Chondrocyte (in vitro differentiated cells): ENCODE measurements at places on chromosomes 6 and 20.

DNA sequence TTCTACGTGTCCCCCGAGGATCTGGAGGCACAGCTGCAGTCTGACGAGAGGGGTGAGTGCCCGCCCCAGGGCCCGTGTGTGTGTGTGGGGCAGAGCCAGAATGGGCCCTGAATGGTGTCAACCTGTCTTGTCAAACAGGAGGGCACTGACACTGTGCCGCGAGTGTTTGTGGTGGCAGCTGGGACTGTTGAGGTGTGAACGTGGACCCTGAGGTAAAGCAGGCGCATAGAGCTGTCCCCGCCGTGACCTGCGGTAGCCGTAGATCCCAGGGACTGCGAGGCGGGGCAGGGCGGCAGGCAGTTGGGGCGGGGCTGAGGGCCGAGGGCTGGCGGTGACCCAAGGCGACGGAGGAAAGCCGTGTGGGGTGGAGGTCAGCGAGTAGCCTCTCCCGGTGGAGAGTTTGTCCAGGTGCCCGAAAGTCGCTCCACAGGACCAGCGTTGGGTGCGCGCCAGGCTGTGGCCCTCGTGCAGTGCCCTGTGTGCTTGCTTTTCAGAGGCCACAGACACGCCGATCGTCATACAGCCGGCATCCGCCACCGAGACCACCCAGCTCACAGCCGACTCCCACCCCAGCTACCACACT, 25.2 kb downstream of the UCKL1 start:
- no peak for DNase-seq

- no peak for DNase-seq
Measured at GRCh38 chr20:58776109-58776508, 74.6 kb downstream of the GNAS-AS1 start.

GRCh38 chr20:63282946-63283345, 10.0 kb upstream of the COL20A1 start:
- DNase-seq = no peak

GRCh38 chr6:141482796-141483597, 649.7 kb upstream of the GJE1 start:
- DNase-seq = no peak

- no peak for DNase-seq
Measured at GRCh38 chr6:95093154-95093553, 484.2 kb upstream of the MANEA start.

- DNase-seq = no peak
Measured at GRCh38 chr6:5762561-5762968, 244.2 kb downstream of the NRN1 start.

DNA sequence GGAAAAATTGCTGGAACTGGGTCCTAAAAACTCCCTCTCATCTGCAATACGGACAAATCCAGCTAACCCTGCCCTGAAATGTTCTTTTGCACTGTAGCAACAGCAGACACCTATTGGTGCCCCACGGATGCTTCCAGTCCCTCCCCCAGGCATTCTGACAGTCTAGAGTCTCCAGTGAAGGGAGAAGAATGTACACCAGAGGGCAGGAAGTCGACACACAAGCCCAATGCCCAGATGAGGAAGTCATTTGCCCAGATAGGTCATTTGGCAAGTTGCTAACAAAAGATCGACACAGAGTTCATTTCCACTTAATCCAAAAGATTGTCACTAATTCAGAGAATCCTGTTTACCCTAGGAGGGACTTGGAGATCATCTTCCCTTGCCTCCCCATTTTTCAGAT, 293.0 kb upstream of the PRDM1 start:
- no peak for DNase-seq

DNA sequence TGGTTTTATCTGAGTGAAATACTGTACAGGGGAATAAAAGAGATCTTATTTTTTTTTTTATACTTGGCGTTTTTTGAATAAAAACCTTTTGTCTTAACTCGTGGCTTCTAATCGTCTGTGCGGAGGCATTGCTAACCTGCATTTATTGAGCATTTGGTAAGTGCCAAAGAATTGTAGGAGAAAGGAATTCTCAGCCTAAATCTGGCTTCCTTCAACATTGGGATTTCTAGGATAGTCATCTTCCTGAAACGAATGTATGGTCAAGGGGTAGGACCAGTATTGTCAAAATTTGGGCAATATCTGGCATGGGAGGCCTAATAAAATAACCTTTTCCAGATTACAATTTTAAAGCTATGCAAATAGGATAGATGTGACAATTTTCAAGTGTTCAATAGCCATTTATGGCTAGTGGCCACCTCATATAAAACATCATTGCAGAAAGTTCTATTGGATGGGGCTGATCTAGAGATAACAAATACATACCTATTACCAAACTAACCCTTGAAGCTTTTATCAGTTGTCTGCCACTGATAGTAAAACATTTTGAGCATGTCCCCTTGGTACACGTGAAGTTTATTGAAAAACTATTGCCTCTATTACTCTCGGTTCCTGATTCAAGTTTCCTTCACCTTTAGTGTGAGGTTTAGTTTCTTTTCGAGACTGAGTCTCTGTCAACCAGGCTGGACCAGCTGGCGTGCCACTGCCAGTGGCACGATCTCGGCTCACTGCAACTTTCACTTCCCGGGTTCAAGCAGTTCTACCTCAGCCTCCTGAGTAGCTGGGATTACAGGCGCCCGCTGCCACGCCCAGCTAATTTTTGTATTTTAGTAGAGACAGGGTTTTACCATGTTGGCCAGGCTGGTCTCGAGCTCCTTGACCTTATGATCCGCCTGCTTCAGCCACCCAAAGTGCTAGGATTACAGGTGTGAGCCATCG, 5.6 kb downstream of the PIM1 start:
- no peak for DNase-seq

DNA sequence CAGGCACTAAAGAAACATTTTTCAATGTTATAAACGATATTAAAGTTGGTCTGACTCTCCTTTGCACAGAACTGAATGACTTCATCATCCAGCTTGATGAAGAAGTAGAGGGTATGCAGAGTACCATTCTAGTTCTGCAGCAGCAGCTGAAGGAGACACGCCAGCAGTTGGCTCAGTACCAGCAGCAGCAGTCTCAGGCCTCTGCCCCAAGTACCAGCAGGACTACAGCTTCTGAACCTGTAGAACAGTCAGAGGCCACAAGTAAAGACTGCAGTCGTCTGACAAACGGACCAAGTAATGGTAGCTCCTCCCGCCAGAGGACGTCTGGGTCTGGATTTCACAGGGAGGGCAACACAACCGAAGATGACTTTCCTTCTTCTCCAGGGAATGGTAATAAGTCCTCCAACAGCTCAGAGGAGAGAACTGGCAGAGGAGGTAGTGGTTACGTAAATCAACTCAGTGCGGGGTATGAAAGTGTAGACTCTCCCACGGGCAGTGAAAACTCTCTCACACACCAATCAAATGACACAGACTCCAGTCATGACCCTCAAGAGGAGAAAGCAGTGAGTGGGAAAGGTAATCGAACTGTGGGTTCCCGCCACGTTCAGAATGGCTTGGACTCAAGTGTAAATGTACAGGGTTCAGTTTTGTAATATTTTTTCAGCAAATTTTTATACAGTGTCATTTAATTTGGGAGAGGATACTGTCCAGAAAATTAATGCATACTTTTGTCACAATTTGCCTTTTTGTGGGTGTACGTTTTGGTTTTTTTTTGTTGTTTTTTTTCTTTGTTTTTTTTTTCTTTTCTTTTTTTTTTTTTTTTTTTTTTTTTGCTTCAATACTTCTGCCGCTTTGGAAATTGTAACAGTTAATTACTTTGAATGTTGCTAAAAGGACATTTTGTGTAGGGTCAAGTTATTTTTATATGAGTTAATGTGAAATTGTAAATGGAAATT, 6.6 kb upstream of the ACAT2 start:
- DNase-seq = no peak

DNA sequence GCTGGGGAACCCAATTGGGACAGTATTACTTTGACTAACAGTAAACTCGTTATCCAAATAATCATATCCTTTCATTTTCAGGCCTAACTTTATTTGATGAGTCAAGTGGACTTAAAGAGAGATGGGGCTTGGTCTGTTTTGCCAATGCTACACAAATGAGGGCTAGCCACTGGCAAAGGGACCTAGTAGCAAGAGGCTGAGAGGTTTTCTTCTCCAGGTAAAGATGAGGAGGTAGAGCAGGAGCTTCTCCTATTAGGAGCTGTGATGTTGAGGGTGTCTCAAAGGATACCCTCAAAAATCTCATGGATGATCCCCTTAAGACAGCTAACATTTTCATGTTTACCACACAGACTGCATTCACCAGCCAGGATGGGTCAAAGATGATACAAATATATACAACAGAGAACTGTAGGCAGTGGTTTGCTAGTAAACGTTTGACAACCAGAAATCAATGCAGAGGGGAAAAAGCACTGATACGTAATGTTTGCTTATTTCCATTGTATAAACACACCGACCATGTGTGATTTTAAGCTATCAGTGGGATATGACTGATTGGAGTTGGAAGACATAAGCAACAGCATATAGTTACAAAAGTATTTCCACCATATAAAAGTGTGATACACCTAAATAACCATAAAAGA, 153.3 kb downstream of the IBTK start:
- DNase-seq = no peak

GRCh38 chr20:61918548-61918947, 147.1 kb downstream of the TAF4 start:
- no peak for DNase-seq

DNA sequence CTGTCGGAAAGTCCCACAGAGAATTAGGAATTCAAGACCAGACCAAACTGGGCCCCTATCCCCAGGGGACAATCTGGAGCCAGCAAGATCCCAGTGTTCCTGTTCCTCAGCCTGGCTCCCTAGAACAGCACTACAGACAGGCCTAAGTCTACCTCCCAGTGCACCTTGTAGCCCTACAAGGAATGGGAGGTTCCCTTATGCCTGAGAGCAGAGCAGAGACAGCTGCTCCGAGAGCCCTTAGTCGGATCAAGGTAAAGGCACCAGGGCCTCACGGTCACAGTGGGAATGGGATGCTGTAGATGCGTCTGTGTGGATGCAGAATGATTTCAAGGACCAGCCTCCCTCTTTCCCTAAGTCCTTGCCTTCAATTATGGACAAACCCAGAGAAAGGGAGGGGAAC, 204.5 kb upstream of the STXBP5 start:
- no peak for DNase-seq

DNA sequence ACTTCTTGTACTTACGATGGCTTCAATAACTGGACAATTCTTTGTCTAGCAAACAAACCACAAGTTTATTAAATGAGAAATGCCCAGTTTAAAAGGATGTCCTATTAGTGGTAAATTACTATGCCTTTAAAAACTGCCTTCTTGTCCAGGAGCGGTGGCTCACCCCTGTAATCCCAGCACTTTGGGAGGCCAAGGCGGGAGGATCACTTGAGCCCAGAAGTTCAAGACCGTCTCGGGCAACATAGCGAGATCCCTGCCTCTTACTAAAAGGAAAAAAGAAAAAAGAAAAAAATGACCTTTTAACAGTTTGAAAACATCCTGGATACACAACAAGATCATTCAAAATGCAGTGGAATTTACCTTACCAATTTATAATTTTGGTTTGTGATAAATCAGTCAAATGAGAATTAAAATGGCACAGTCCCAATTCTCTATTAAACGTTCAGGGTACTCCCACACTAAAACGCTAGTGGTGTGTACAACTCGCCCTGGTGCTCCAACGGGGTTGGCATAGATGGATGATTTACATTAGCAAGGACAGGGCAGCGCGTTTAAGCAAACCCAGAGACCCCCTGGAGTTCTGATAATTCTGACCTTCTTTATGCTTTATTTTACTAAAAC, 2.3 kb downstream of the ZBTB2 start:
- no peak for DNase-seq

GRCh38 chr6:148709577-148709976, 37.3 kb upstream of the UST start:
- DNase-seq = no peak

- DNase-seq = no peak
Measured at GRCh38 chr6:117477988-117478852, 4.3 kb upstream of the DCBLD1 start.

- DNase-seq = no peak
Measured at GRCh38 chr20:32784369-32785080, 22.3 kb downstream of the DNMT3B start.

DNA sequence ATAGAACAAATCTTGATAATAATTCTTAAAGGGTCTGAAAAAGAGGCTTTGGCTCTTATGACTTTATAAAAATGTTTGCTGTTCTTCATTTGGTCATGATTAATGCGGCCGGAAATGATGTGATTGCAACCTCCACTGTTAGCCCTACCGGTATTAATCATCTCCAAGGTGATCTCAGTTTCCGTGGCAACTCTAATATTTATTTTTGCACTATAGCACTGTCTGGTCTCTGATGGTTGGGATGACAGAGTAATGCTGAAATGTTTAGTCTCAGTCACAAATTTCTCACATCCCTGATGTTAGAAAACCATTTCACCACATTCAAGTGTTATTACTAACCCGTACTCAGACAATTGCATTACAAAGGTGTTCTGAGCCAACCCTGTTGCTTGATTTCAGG, 87.4 kb downstream of the TMEM200A start:
- no peak for DNase-seq

DNA sequence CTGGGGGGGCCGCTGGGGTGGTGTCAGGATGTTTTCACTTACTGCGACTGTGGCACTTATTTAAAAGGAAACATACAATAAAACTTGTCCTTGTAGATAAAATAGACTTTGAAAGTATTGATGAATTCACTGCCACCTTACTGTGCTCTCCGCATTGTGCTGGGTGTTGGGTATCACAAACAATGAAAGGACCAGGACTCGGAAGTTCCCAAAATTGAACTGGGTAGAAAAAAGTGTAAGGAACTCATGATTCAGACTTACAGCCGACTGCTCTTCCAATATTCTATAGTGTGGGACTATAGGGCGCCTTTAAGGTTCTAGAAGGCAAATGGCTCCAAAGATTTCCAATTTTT, 32.1 kb upstream of the ID4 start:
- DNase-seq = no peak

GRCh38 chr6:31332637-31333602, 24.1 kb downstream of the HLA-B start:
- no peak for DNase-seq

DNA sequence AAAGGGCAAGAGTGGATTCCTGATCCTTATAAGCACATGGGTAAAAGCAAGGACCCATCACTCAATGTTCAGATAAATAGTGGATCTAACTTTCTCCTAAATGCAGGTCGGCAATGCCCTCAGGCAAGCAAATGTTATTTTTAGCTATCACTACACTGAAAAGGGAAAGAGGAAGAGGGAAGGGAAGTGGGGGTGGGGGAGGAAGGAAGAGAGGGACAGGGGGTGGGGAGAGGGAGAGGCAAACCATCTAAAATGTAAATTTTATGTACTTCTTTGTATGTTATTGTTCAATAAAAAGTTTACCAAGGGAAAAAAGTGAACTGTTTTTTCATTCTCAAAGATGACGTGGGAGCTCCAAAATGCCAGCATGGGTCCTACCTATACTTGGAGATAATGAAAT, 44.2 kb downstream of the CHD6 start:
- no peak for DNase-seq

DNA sequence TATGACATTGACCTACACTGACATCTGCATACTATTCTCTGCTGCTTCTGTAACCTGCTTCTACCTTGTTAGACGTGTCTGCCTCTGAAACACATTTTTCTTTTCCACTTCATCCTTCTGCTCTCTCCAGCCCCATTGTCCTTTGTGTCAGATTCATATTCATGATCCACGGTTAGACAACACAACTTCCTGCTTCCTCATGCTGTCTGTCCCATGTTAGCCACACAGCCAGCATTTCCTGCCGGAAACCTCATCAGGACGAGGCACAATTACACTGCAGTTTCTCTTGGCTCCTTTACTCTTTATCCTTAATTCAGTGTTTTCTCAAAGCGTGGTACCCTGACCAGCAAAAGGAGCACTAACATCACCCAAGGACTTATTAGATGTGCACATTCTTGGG, 150.2 kb downstream of the TBC1D7 start:
- no peak for DNase-seq

- no peak for DNase-seq
Measured at GRCh38 chr20:62146019-62146755, 2.6 kb downstream of the SS18L1 start.
